SK-N-DZ (cell line): ENCODE measurements at places on chromosomes 7 and 10.

- DNase-seq = no peak
Observed at GRCh38 chr7:132608523-132608922, 32.3 kb upstream of the PLXNA4 start.

DNA sequence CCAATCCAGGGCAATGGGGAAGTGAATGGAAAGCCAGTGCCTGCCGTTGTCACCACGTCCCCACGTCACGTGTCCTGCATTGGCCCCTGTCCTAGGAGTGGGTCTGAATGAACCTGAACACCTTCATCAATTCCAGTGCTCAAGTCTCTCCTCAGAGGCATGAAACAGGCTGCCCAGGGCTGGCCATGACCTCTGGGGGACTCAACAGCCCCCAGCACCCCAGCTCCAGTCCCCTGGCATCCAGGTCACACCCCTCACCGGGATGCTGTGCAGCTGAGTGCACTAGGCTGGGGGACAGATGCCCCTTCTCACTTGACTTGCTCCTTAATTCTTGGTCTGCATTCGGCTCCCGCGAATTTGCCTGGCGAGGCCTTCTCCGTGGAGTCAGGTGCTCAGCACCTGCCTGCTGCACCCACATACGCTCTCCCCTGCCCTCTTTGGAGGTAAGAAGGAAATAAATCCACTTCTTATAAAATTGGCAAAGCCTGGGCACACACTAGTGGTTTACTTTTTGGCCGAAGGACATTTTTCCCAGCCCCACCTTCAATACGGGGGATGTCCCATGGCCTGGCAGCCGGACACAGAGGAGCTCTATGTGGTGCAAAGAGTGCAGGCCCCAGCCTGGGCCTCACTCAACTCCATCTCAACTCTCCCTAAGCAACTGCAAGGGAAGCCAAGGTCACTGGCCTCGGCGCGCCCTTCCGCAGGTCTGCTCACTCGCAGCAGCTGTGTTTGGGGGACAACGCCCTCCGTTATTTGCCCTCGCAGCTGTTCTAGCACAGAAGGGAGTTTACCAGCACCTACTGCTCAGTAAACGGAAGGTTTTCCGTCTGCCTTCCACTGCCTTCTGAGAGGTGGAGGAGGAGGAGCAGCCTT is 77.6 kb upstream of the SHH start:
- DNase-seq = no peak

GRCh38 chr10:22927166-22927565 is 687 bp upstream of the ARMC3 start:
- no peak for DNase-seq

DNA sequence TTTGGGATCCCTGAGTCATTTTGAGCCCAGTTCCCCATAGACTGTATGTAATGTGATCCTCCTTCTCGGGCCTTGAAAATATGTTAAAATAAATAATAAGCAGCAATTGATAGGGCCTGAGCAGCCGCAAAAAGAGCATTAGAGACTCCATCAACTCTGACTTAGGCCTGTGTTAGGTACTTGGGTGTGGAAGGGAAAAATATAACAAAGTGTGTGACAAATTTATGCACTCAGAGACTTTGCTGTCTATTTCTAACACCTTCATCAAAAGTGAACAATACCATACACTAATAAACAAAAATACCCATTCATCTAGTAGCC is 31.4 kb upstream of the HABP2 start:
- DNase-seq = no peak

DNA sequence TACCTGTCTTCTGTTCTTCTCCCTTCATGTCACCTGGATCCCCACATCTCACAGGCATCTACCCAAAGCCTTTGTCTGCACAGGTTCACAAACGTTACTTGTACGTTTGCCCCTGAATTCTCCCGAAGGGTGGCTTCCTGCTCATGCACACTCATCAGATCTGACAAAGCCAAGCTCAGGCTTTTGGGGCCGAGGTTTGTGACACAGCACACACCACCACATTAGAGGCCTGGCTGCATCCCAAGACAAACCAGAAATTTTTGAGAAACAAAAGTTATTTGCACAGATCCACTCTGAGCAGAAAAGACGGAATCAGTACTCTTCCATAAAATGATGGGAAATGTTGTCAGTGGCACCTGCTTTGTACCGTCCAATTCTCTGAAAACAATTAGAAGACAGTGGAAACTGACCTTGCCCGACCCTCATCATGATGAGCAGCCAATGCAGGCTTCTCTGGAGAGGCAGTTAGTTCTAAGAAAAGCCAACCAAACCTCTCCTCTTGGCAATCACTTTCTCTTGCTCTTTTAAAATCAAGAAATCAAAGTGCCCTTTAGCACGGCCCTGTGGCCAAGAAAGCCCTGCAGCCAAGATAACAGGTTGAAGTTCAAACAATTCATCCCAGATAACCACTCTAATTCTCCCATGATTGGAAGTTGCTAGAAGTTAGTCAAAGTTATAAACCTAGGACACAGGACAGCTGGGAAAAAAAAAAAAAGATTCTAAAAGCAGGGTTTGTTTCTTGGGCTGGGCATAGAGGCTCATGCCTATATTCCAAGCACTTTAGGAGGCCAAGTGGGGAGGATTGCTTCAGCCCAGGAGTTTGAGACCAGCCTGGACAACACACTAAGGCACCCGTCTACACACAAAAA is 13.6 kb upstream of the SVIL start:
- no peak for DNase-seq

DNA sequence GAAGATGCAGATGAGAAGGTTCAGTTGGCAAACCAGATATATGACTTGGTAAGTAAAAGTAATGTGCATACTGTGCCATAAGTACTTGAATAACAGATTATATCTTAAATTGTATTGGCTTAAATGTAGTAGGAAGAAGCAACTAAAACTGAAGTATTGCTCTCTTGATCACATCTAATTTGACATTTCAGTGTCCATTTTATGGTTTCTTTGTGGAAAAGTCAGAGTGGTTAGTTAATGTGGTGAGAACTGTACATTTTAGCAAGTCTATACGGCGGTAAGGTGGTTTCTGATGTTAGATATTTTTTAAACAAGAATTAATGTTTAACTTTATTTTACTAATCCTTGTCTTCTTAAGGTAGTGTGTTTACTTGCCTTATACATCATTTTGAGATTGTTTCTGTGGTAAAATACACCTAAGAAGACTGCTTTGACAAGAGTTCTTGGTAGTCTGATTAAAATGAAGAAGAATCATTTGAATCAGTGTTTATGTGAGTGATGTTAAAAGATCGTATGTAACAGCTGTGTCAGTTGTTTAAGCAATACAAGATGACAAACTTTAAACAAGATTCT is 5.1 kb downstream of the ING3 start:
- no peak for DNase-seq

DNA sequence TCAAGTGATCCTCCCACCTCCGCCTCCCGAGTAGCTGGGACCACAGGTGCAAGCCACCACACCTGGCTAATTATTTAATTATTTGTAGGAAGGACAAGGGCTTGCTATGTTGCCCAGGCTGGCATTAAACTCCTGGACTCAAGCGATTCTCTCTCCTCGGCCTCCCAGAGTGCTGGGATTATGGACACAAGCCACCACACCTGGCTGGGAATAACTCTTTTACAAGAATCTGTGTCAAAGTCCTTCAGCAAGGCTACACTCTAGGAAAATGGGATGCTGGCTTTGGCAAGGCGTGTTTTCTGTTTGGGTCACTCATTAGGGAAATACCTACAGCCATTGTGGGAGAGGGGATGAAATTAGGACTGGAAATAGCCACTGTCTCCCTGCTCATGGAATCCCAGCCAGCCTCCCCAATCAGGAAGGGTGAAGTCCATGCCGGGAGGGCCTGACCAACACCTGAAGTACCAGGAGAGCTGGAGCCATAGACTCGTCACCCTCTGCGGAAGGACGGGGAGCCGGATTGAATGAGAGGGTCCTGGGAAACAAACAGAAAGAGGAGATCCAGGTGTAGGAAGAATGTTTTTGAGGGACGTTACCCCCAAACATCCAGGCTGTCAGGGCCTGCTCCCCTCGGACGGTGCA is 72.2 kb upstream of the MYL10 start:
- no peak for DNase-seq

- peak; percentile 26 for DNase-seq
Observed at GRCh38 chr10:97612386-97612785, 20.9 kb downstream of the MORN4 start.
